BJ (cell line): ENCODE measurements at places on chromosomes 13 and 19. TPM values are rescaled to one million over a fixed set of nuclear protein-coding genes. Genes with fewer than 3 reads are reported as not detected.

GRCh38 chr19:51121257-51121656 lies 3.4 kb upstream of the SIGLEC9 start:
- DNase-seq = no peak

Gene C1QTNF9B
- polyA plus RNA-seq = not detected in 2 replicates

Gene LGI4
- 0.17 and 0.25 TPM in 2 replicates for polyA plus RNA-seq

Gene CDX2
- polyA plus RNA-seq = not detected in 2 replicates

DNA sequence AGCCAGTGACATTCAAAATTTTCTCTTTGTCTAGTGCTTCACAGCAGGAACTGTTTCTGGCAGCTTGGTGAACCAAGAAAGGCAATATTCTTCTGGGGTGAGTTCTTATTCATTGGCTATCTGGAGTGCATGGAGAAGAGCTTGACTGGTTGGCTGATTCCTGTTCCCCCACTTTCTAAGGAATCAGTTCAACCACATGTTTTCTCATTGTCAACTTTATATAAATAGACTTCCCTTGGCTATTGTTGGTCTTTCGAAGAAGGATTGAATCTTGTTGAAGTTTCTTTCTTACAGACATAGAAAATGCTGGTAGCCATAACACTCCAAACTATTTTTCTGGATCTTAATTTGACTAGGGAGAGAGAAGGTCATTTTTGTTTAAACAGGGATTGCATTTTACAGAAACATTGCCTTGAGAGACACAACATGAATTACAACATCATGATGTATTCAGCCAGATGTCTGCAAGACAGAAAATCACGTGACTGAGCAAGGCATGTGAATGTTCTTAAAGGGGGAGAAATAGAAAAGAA lies 85.2 kb downstream of the EDNRB start:
- DNase-seq = no peak

DNA sequence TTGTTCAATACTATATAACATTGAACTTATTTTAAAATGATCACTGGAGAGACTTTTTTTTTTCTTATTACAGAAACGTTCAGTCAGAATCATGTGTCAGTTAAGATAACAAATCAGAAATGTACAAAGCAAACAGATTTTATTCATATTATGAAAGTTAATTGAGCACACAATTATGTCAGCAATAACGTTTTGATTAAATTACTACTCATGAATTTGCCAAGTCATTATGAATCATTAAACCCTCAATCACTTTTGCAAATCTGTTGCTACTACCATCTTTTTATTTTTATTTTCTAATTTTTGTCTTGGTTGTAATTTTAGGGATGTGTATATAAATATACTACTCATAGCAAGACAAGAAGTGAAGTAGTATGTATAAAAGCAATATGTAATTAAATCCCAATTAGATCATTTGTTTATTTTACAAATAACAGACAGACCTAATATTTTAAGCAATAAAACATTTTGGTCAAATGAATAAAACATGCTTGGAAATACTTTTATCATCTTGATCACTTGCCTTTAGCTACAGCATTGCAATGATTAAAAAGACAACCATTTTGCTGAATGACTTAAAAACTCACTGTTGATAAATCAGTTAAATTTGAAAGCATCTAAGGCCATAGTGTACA lies 893.4 kb upstream of the MIR17HG start:
- no peak for DNase-seq

DNA sequence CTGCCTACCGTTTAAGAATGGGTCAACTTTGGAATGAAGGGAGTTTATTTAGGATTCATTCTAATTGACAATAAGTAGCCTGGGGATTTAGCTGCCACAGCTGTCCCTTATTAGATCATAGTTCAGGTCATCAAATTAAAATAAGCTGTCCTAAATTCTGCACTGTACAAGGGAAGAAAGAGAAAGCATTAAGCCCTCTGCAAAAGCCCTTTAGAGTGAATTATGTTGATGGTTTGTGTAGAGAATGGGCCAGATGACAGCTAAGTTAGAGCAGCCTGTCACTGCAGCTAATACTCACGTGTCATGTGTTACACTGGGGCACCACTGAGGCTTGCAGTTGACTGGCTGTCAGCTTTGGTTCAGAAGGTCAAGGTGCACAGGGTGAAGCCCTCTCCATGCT lies 737.1 kb upstream of the SLC10A2 start:
- DNase-seq = no peak

DNA sequence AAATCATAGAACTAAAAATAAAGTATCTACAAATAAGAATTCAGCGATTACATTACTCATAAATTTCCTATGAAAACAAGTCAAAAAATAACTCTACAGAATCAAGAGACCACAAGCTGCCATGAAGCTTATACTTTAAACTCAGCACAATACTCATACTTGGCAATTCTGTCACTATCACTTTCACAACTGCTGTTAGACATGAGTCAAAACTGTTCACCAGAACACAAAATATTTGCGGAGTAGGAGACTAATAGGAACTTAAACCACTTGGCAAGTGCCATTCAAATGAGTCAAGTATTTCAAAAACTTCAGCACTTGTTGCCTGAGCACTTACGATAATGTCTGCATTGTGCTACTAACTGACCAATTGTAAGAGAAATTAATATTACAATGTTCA lies 387.8 kb upstream of the GPC6 start:
- no peak for DNase-seq

DNA sequence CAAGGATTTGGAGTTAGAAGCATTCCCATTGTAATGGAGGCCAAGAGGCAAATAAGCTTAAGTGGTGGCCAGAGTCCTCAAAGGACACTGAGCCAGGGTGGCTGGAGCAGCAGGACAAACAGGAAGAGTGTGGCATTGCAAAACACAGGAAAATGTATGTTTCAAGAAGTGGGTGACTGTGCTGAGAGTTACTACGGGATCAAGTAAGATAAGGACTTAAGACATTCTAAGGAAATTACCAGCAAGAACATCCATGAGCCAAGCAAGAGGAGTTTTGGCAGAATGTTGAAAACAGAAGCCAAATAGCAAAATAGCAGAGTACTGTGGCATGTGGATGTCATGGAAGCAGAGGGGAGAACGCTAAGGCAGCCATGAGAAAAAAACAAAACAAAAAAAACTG lies 104.2 kb downstream of the RAP2A start:
- no peak for DNase-seq

- no peak for DNase-seq
Measured at GRCh38 chr13:42977219-42977659, 14.8 kb downstream of the EPSTI1 start.

Gene SERPINE3
- polyA plus RNA-seq = not detected in 2 replicates

DNA sequence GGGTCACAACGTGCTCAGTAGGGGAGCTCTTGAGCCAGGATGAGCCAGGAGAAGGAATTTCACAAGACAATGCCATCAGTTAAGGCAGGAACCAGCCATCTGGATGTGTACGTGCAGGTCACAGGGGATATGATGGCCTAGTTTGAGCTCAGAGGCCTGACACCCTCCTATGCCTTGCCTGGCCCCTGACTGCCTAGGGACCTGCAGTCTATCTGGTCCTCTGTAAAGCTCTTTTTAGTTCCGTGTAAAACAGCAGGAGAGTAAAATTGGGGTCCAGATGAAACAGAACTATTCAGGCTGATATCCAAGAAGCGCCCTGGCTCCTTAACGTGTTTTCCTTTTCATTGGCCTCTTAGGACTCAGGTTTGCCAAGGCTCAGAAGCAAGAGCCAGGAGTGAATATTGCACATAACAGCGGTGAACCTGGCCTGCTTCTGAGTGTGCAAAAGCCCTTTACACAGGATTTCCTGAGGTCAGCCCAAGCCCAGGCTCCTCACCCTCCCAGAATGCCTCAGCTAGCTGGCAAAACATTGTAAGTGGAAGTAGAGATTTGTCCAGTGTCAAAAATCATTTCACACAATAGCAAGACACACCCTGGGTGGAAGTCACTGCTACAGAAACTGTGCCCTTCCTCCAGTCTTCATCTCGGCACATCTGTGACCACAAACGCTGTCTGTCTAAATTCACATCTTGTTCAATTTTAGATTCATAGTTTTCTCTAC lies 777.2 kb downstream of the UQCRFS1 start:
- no peak for DNase-seq

Gene PEX11G
- 1.9 and 3.8 TPM in 2 replicates for polyA plus RNA-seq

- DNase-seq = no peak
Measured at GRCh38 chr13:80529734-80530133, 188.8 kb upstream of the SPRY2 start.

GRCh38 chr19:4624301-4624700 lies 15.0 kb upstream of the TNFAIP8L1 start:
- DNase-seq = no peak

DNA sequence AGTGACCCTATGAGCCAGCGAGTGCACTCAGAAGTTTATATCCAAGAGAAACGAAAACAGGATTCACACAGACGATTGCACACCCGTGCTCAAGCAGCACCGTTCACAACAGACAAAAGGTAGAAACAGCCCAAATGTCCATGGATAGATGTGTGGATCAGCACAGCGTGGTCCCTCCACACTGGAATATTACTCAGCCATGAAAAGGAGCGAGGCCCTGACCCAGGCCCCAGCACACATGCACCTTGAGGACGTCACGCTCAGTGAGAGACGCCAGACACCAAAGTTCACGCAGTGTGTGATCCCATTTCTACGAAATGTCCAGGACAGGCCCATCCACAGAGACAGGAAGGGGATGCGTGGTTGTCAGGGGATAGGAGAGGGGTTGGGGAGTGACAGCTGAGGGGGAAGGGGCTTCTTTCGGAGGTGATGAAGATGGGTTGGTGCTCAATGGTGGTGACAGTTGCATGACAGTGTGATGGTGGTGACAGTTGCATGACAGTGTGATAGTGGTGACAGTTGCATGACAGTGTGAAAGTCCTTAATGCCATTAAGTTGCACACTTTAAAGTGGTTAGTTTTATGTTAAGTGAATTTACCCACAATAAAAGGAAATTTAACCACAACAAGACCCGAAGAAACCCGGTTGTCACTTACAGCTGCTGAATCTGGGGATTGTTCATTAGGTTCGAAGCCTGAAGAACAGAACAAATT lies 18.9 kb upstream of the SLC39A3 start:
- DNase-seq = no peak

Gene IFNL1
- polyA plus RNA-seq = not detected in 2 replicates

GRCh38 chr19:23241419-23241818 lies 8.8 kb downstream of the ZNF724 start:
- DNase-seq = no peak

Gene AXL
- polyA plus RNA-seq = 190 and 260 TPM in 2 replicates

Gene PTH2
- polyA plus RNA-seq = not detected in 2 replicates

Gene DKKL1
- 0.10 and 0.26 TPM in 2 replicates for polyA plus RNA-seq

- DNase-seq = no peak
Measured at GRCh38 chr19:1626417-1627010, 21.3 kb upstream of the UQCR11 start.

Gene PTPRH
- polyA plus RNA-seq = 2.2 and 4.3 TPM in 2 replicates

DNA sequence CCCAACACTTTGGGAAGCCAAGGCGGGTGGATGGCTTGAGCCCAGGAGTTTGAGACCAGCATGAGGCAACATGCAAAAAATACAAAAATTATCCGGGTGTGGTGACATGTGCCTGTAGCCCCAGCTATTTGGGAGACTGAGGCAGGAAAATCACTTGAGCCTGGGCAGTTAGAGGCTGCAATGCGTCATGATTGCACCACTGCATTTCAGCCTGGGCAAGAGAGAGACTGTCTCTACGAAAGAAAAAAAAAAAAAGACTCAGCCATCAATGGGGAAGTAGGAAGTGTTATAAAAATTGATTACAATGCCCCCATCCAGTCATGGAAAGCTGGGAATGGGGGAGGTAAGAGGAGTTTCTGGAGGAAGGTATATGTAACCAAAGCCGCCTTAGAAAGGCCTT lies 5.4 kb downstream of the TYK2 start:
- DNase-seq = no peak

DNA sequence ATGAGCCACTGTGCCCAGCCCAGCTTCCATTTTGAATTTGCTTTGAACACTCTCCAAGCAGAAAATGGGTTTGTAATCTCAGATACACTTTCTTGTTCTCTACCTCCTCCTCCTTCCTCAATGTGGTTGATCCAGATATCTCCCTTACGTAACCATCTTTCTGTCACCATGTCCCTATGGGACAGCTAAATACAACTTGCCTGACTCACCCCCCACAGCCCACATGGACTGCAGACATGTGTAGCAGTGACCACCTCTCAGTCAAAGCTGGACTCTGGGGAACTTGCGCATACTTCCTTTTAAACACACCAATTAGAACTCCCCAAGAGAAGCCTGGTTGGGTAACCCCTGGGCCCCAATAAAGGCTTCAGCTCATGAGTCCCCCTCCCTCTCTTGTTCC lies 10.8 kb upstream of the ZNF799 start:
- DNase-seq = no peak

Gene ANKLE1
- polyA plus RNA-seq = 0.18 and 0.38 TPM in 2 replicates

Gene OXGR1
- polyA plus RNA-seq = not detected in 2 replicates

DNA sequence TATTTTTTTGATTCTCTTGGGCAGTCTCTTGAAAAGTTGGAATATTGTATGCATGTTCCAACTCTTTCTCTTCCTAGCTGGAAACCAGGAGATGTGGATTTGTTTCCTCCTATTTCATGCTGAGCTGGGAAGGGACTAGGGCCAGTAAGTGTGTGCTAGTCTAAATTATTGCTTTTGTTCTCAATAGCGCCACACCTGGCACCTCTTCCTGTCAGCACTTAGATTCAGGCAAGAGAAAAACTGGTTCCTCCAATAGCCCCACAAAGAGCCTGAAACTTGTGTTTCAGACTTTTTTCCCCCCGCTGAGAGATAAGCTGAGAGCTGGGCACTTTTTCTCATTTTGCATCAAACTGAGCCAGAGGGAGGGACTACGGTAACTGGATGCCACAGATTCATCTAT lies 353.4 kb downstream of the OLFM4 start:
- no peak for DNase-seq

- DNase-seq = no peak
Measured at GRCh38 chr19:35045667-35046300, 4.3 kb downstream of the HPN start.

Gene ZNF541
- polyA plus RNA-seq = 0.05 and 0.06 TPM in 2 replicates

DNA sequence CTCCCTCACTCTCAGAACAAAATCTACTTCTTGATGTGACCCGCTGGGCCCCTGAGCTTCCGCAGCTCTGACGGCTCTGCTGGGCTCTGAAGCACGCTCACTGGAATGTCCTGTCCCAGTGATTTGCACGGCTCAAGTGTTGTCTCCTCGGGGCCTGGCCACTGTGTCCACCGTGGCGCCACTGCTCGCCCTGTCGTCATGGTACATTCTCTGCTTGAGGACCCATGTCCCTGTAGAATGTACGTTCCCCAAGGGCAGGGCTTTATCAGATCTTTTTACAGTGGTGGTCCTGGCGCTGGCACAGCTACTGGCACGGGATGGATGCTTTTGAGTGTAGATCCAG lies 12.1 kb downstream of the KLHL26 start:
- no peak for DNase-seq

- no peak for DNase-seq
Measured at GRCh38 chr19:18588611-18589379, at the start of gene REX1BD. Gene REX1BD, plus strand, starts transcription at chr19:18588798. Its CDS starts 4 bp downstream, at chr19:18588802.
